ENCODE measurements at places on chromosomes 1 and 21. TPM values are rescaled to one million over a fixed set of nuclear protein-coding genes. Genes with fewer than 3 reads are reported as not detected.

GRCh38 chr1:116371752-116372151 lies 1.3 kb upstream of the ATP1A1 start:
- DNase-seq, result no peak

GRCh38 chr21:42406866-42407265 lies 3.2 kb downstream of the UBASH3A start:
- DNase-seq, result no peak

DNA sequence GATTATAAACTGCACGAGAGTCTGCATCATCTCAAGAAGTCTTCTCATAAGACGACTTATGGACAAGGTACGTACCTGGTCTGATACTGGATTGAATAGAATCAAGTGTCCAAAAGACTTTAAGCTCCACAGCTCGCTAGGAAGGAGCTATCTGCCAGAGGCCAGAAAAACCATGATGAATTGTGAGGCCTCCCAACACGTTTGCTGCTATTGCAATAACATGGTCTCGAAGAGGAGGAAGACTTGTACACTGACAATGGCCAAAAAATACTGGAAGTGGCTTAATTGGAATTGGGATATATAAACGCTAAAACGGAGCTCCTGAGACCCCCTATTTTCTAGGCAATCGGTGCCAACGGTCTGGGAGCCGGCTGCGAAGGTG lies 534 bp downstream of the DNAJC28 start:
- DNase-seq, result no peak

DNA sequence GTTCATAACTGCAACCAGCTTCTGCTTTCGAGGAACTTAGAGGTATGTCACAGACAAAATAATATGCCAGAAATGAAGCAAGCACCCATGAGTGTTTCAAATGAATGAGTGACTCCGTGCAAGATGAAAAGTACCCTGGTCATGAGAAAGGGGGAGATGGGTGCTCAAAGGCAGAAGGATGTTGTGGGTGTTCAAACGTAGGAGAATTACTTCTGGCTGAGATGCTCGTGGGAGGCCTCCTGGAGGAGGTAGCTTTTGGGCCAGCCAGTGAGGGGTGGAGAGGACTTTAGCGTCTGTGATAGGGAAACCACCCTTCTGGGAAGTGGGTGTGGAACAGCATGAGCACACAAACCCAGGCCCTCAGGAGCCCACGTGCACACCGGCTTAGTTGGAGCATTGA lies 113.8 kb downstream of the SYF2 start:
- no peak for DNase-seq

GRCh38 chr1:147204080-147204479 lies 21.1 kb downstream of the FMO5 start:
- no peak for DNase-seq

DNA sequence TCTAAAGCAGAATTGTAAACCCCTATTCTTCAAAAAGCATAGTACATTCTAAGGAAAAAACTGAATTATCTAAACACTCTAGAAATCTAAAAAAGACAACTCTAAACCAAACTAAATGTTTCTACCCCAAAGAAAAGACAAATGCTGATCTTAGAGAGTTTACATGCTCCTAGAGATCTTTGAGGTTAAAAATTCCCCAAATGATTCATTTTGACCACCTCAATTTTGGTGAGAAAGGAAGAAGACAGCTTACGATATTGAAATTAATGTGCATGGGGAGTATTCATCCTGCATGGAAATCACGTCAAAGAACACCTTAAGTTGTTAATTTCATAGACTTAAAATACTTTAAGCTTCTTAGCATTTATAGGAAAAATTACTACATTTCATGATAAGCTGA lies 377.8 kb upstream of the RUNX1 start:
- no peak for DNase-seq

KCNJ9 gene
- total RNA-seq, result 0.09 TPM

CLIC6 gene
- 0.90 TPM for total RNA-seq
